ENCODE measurements at places on chromosomes 3 and 15.
A peak's percentile ranks its signal among the peaks of the same experiment; 100 is the strongest.

GRCh38 chr15:81792646-81793045, 253.2 kb downstream of the MEX3B start:
- H3K36me3 ChIP-seq, result no peaks in the 10 kb centered on the region
- no peaks in the 10 kb centered on the region for H3K4me1 ChIP-seq
- no peak for DNase-seq

DNA sequence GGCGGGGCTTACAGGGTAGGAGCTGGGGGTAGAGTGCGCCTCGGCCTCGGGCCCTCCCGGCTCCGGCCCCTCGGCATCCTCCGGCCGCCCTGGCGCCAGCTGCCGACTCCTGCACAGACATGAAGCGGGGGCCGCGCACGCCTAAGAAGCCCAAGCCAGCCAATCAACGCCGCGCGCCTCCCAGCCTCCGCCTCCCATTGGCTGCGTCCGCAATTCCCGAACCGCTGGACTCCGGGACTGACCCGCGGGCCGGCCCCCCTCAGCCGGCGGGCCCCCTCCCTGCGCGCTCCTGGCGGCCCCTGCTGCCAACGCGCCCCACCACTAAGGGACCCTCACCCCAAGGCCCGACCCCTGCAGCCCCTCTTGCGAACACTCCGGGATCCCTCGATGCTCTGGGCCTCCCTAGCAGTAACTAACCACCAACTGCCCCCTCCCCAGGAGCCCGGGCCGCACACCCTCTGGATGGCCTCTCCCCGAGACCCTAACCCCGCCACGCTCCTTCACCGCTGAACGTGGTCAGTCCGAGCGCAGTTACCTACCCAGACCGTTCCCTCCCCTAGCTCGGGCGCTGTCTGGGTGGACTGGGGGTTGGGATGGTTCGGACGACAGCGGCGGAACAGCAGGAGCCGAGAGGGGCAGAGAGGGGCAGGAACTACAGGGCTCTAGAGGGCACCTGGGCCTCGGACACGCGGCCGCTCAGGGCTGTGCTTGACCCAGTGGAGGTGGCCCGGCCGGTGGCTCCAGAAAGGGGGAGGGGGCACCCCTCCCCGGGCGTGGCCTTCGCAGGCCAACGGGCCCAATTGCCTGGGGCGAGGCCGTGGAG, 5.0 kb downstream of the GATA2 start:
- peaks cover 12% of the 10 kb centered on the region for H3K4me1 ChIP-seq
- peak overlapping the region; percentile 41 for H3K4me3 ChIP-seq
- H3K27me3 ChIP-seq, result peaks cover 34% of the 10 kb centered on the region
- DNase-seq, result peak; percentile 31
- peaks cover 3% of the 10 kb centered on the region for H3K36me3 ChIP-seq
- peak overlapping the region; percentile 59 for H3K27ac ChIP-seq

GRCh38 chr3:8817486-8817885, 48.1 kb upstream of the OXTR start:
- no peaks in the 10 kb centered on the region for H3K27me3 ChIP-seq
- H3K27ac ChIP-seq, result no peak overlapping the region
- no peak for DNase-seq
- H3K4me3 ChIP-seq, result no peak overlapping the region
- no peaks in the 10 kb centered on the region for H3K36me3 ChIP-seq
- H3K4me1 ChIP-seq, result no peaks in the 10 kb centered on the region

DNA sequence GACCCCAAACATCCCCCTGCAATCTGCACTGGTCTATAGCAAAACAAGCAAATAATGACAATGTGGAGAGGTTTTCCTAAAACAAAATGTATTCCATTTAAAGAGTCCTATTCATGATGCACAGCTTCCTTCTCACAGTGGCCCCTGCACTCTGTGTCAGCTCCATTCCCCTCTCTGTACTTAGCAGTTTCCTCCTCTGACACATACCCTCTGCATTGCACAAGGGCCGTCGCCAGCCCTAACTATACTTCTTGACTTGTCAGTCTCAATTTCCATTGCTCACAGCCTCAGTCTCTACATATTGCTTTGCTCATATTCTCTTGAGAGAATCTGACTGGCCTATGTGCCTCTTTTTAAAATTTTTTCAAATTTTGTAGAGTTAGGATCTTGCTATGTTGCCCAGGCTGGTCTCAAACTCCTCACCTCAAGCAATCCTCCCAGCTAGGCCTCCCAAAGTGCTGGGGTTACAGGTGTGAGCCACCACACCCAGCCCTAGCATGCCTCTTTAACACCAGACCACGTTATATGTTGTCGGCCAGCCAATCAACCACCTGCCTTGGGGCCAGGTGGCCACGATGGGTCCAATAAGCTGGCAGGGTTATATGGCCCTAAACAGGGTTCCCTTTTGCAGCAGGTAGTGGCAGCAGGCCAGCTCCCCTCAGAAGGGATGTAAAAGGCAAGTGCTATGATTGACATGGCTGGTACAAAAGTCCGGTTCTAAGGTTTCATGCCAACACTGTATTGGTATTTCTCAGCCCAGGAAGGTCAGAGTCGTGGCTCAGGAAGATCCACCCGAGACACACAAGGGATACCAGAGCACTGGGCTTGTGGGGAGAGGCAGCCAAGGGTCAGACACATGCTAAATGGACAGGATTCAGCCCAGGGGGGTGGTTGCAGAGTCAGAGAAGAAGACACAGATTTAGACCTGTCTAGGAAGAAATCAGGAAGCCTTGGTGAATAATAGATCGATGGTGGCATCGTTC, 59.0 kb upstream of the SMAD3 start:
- DNase-seq, result no peak
- H3K36me3 ChIP-seq, result no peaks in the 10 kb centered on the region
- H3K4me1 ChIP-seq, result no peaks in the 10 kb centered on the region
- H3K27me3 ChIP-seq, result no peaks in the 10 kb centered on the region
- H3K27ac ChIP-seq, result no peak overlapping the region

DNA sequence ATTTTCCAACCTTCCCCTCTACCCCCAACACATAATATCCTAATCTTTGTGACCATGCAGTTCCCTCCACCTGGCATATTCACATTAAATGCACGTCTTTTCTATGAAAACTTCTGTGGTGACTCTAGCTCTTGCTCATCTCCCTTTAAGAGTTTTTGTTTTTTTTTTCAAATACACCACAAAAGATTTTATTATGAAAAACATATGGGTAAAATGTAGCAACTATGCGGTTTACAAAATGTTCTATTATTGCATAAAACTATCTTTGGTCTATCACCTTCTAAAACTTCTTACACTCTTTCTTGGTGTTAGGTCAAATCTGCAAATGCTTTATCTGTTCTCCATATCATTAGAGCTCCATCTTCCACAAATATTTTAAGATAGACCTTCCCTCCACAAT, 38.6 kb upstream of the ADGRG7 start:
- no peaks in the 10 kb centered on the region for H3K27me3 ChIP-seq
- no peak for DNase-seq
- H3K4me1 ChIP-seq, result no peaks in the 10 kb centered on the region
- H3K27ac ChIP-seq, result no peak overlapping the region

GRCh38 chr15:69297642-69298353, 914 bp upstream of the PAQR5 start:
- DNase-seq, result no peak
- H3K27ac ChIP-seq, result no peak overlapping the region
- peaks cover 5% of the 10 kb centered on the region for H3K4me1 ChIP-seq
- H3K4me3 ChIP-seq, result no peak overlapping the region
- H3K27me3 ChIP-seq, result no peaks in the 10 kb centered on the region

- no peaks in the 10 kb centered on the region for H3K4me1 ChIP-seq
- no peaks in the 10 kb centered on the region for H3K27me3 ChIP-seq
- no peak overlapping the region for H3K4me3 ChIP-seq
- no peaks in the 10 kb centered on the region for H3K36me3 ChIP-seq
- no peak overlapping the region for H3K27ac ChIP-seq
Measured at GRCh38 chr3:171977441-171977840, 61.9 kb upstream of the FNDC3B start.

- no peak for DNase-seq
- H3K4me3 ChIP-seq, result no peak overlapping the region
- H3K27me3 ChIP-seq, result no peaks in the 10 kb centered on the region
- peaks cover 14% of the 10 kb centered on the region for H3K4me1 ChIP-seq
- H3K27ac ChIP-seq, result peak overlapping the region; percentile 62
Measured at GRCh38 chr3:125129512-125129997, 73.8 kb upstream of the HEG1 start.

DNA sequence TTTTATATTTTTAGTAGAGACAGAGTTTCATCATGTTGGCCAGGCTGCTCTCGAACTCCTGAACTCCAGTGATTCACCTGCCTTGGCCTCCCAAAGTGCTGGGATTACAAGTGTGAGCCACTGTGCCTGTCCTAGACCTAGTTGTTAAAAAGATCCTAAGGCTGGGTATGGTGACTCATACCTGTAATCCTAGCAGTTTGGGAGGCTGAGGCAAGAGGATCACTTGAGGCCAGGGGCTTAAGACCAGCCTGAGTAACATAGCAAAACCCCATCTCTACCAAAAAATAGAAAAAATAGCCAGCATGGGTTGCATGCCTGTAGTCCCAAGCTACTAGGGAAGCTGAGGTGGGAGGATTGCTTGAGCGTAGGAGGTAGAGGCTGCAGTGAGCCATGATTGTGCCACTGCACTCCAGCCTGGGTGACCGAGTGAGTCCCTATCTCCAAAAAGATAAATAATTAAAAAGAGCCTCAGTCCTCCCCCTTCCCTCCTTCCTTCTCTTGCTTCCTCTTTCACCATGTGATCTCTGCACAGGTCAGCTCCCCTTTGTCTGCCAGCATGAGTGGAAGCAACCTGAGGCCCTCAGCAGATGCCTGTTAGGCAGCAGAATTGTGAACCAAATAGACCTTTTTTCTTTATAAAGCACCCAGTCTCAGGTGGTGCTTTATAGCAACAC, 9.8 kb upstream of the FNDC3B start:
- H3K27me3 ChIP-seq, result no peaks in the 10 kb centered on the region
- no peaks in the 10 kb centered on the region for H3K4me1 ChIP-seq
- DNase-seq, result no peak
- H3K27ac ChIP-seq, result no peak overlapping the region
- H3K36me3 ChIP-seq, result no peaks in the 10 kb centered on the region

DNA sequence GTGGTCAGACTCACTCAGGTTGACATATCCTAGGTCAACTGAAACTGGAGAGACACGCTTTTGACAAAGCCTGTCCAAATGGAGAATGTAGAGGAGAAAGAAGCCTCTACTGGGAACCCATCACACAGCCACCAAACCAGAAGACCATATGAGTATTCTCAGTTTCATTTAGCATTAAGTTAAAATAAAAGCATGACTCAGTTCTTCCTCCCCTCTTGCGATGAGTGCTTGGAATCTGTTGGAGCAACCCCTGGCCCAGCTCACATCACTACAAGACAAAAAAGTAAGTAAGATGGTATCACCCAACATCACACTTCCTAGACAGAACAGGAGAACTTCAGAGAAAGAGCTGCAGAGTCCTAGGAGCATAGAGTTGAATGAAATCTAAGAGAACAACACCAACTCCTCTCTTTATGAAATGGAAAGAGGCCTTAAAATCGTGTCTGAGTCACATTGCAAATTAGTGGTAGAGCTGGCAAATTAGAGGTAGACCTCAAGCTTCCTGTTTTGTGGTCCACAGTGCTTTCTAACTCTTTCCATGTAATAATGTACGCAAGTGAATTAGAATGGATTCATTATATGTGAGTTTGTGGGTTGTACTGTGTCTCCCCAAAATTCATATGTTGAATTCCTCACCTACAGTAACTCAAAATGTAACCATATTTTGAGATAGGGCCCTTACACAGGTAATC, 51.2 kb downstream of the FGF12 start:
- H3K4me3 ChIP-seq, result no peak overlapping the region
- no peaks in the 10 kb centered on the region for H3K36me3 ChIP-seq
- no peaks in the 10 kb centered on the region for H3K4me1 ChIP-seq
- H3K27ac ChIP-seq, result no peak overlapping the region
- DNase-seq, result no peak

- no peak for DNase-seq
- H3K27ac ChIP-seq, result no peak overlapping the region
- H3K27me3 ChIP-seq, result no peaks in the 10 kb centered on the region
Measured at GRCh38 chr3:46010519-46011113, 15.0 kb upstream of the FYCO1 start.

- no peak for DNase-seq
- H3K4me3 ChIP-seq, result no peak overlapping the region
- H3K4me1 ChIP-seq, result peaks cover 2% of the 10 kb centered on the region
- H3K36me3 ChIP-seq, result peaks cover 1% of the 10 kb centered on the region
Measured at GRCh38 chr3:71104121-71104541, 479.4 kb downstream of the FOXP1 start.

DNA sequence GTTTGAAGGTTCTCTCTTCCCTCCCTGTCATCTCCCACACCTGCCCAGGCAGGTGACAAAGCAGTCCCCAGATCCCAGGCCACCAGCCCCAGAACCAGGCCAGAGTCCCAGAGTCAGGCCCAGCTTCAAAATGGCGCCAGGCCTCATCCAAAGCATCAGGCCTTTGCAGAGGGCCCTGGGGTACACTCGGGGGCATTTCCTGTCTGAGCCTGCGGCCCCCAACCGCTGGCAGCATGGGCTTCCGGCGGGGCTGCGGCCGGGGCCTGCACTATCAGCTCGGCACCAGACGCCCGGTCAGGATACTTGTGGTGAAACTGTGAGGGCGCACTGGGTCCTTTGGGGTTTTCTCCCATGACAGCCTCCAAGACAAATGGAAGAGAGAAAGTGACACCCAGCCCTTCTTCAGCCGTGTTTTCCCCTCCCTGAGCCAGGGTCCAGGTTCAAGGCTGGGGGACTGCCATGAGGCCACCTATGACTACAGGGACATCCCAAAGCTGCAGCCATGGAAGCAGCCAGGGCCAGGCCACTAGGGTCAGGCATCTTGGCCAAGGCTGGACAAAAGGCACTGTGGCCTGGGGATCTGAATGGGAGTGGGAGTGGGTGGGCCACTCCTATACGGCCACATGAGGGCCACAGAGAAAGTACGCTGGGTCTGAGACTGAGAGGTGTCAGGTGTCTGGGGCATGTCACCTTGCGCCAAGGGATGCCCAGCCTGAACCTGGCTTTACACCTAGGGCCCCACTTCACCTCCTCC, 33.9 kb downstream of the RPN1 start:
- peaks cover 27% of the 10 kb centered on the region for H3K36me3 ChIP-seq
- no peak for DNase-seq
- H3K27ac ChIP-seq, result no peak overlapping the region
- H3K4me3 ChIP-seq, result no peak overlapping the region

DNA sequence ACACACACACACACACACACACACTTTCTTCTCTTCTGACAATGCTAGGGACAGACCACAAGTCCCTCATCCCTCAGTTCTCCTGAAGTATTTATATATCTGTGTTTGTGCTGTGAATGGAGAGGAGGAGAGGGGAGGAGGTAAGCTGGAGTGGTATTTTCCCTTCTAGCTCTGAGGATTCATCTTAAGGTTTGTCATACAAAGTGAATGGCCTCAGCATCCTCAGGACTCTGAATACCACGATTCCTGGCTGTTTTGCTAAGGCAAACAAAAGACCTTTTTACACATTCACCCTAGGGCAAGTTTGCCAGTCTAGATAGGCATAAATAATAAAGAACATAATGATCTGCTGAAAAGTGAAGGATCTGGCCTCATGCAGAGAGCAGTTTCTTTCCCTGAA, 65.7 kb upstream of the CHMP2B start:
- DNase-seq, result no peak
- no peak overlapping the region for H3K4me3 ChIP-seq
- no peak overlapping the region for H3K27ac ChIP-seq
- no peaks in the 10 kb centered on the region for H3K36me3 ChIP-seq
- H3K27me3 ChIP-seq, result no peaks in the 10 kb centered on the region

- no peak overlapping the region for H3K4me3 ChIP-seq
- H3K27me3 ChIP-seq, result no peaks in the 10 kb centered on the region
- peaks cover 3% of the 10 kb centered on the region for H3K36me3 ChIP-seq
Measured at GRCh38 chr3:111715911-111716523, 120.9 kb upstream of the ZBED2 start.

Data from small intestine (tissue), 16 donors.